ENCODE measurements at places on chromosomes 6 and 20. TPM values are rescaled to one million over a fixed set of nuclear protein-coding genes. Genes with fewer than 3 reads are reported as not detected.

DNA sequence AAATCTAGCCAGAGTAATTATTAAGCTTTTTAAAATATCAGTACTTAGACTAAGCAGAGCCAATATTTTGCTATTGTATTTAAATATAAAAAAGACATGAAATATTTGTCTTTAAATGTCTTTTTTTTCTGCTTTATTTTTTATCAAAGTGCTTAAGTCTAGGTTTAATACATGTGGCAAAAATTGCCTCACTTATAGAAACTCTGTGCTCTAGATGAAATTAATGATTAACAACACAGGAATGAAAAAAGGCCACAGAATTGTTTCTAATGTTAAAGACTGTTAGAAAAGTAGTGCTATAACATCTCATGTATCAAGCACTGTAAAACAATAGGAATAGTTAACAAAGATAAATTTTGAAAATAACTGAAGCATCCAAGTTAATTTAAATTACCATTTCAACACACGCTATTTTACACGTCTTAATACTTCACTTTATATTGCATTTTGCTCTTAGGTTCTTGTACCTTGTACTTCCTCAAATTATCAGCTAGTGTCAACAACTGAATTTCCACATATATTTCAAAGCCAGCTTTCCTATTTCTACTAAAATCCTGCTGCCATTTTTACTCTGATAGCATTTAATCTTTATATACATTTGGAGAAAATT, 1515.1 kb downstream of the HACE1 start:
- no peak for DNase-seq
- H3K27ac ChIP-seq: no peak overlapping the region
- H3K4me1 ChIP-seq: no peaks in the 10 kb centered on the region

Gene SEL1L2
- not detected for total RNA-seq

Gene RSPH3
- total RNA-seq: 3.4 TPM

DNA sequence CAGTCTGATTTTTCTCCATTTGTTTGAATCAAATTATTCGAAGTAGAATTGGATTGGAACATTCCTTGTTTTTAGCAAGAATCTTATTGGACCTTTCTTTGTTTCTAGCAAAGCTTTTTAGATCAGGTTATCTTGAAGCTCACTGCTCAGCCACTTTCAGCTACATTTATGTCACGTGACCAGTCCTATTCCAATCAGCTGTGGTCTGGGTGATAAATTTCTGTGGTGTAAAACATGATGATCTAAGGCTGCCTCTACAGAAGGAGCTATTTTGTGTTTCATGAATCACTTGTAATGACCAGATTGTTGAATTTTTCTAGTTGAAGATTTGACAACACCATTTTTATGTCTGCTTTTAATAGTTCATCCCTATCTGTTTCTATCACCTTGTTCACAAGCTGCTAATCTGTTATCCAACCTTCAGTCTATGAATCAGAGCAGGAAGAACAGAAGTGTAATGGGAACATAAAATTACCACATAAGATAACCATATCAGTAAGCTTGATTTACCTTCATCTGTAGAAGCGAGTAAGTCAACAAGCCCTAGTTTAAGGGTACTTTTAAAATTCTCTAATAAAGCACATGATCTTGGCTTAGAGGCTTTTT, 101.0 kb upstream of the MAP3K7 start:
- no peak for DNase-seq
- H3K27ac ChIP-seq: no peak overlapping the region
- H3K4me3 ChIP-seq: no peak overlapping the region
- no peaks in the 10 kb centered on the region for H3K27me3 ChIP-seq

Gene ADGRB3
- not detected for total RNA-seq

DNA sequence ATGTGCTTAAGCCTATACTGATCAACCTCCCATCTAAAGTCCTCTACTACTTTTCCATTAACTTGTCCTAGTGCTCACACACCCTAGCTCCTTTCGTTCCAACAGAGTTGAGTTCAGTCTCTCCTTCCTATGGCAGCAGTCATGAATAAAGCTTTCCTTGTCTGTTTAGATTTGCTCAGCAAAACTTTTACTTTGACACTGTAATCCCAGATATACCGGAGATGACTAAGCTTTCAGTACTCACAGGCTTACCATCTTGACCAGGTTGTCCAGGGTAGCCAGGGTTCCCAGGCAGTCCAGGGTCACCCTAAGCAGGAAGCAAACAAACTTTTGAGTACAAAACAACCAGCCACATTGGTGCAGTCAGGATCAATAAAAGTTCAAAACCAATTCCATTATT, 90.7 kb downstream of the COL21A1 start:
- H3K36me3 ChIP-seq: no peaks in the 10 kb centered on the region
- H3K4me1 ChIP-seq: no peaks in the 10 kb centered on the region
- no peak for DNase-seq
- H3K4me3 ChIP-seq: no peak overlapping the region
- H3K27ac ChIP-seq: no peak overlapping the region
